ENCODE measurements at places on chromosomes 7 and 10.

DNA sequence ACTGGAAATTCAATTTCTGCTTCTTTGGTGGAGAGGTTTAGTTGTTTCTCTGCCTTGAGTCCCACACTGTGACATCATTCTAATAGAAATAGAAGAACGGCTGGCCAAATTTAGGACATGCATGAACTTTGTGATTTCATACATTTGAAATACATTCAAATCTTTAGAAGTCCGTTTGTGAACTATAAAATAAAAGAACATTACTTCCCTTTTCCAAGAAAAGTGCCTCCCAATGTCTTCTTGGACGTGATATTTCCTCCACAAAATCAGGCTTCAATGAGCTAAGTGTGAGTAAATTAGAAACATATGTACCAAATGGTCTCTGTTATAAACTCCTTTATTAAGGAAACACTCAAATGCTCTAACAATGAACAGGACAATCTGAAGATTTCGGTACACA, 314.5 kb upstream of the AKR1E2 start:
- DNase-seq = no peak

- DNase-seq = no peak
These were observed 316.0 kb upstream of the SEMA3C start for GRCh38 chr7:81234896-81235295.

GRCh38 chr10:45644527-45644926, 28.0 kb downstream of the ZFAND4 start:
- DNase-seq = no peak

DNA sequence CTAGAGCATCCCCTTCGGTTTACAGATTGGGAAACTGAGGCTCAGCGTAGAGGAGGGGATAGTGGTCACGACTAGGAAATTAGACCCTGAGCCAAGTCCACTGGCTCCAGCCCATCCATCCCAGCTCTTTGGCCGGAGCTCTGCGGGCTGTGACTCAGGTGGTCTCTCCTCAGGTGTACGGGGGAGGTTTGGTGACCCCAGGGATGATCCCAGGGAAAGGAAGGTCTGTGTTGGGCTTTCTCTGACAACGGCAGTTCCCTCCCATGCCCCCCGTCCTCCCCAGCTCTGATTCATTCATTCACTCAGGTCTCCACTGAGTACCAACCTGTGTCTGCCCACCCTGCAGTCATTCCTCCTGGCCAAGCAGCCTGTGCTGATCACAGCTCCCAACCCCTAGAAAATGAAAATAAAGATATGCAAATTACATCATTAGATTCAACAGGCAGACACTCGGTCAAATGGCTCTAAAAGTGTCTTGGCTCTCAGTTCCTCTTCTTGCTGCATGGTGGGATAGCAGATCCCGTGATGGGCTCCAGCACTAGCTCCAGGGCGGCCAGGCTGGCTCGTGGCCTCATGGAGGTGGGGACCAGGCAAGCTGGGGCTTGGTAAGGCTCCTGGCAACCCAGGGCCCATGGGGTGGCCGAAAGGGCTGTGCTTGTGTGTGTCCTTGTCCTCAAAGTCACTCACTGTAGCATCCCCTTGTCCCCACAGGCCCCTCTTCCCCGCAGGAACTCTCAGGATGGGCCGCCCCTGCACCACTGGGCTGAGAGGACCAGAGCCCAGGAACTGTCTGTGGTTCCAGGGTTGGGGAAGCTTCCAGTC, 37.8 kb downstream of the CLRN3 start:
- DNase-seq = no peak

DNA sequence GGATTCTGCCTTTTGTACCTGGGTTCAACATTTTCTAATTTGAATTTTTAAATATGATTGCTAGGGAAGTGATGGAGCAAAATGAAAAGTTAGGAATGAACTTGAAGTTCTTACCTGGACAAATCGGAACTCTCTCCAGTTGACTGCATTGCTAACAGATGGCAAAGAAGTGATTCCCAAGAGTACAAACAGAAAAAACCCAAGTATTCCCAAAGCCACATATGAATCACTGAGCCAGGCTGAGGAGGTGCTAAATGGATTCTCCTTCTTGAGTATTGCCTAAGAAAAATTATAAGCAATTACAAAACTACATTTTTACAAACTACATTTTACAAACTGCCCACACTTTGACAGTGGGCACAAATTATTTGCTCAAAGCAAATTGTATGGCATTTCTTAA, 25.9 kb downstream of the STEAP4 start:
- DNase-seq = no peak

- DNase-seq = no peak
These were observed 50.3 kb upstream of the CHST15 start for GRCh38 chr10:124143721-124144120.

GRCh38 chr7:126605056-126605455, 647.7 kb downstream of the GRM8 start:
- no peak for DNase-seq
